CD8-positive, alpha-beta T cell (primary cell): ENCODE measurements at places on chromosomes 16 and 17.

GRCh38 chr16:55480228-55480655 is 1.2 kb downstream of the MMP2 start:
- no peak for DNase-seq

GRCh38 chr16:30114411-30114810 is 1.1 kb upstream of the GDPD3 start:
- DNase-seq = no peak

DNA sequence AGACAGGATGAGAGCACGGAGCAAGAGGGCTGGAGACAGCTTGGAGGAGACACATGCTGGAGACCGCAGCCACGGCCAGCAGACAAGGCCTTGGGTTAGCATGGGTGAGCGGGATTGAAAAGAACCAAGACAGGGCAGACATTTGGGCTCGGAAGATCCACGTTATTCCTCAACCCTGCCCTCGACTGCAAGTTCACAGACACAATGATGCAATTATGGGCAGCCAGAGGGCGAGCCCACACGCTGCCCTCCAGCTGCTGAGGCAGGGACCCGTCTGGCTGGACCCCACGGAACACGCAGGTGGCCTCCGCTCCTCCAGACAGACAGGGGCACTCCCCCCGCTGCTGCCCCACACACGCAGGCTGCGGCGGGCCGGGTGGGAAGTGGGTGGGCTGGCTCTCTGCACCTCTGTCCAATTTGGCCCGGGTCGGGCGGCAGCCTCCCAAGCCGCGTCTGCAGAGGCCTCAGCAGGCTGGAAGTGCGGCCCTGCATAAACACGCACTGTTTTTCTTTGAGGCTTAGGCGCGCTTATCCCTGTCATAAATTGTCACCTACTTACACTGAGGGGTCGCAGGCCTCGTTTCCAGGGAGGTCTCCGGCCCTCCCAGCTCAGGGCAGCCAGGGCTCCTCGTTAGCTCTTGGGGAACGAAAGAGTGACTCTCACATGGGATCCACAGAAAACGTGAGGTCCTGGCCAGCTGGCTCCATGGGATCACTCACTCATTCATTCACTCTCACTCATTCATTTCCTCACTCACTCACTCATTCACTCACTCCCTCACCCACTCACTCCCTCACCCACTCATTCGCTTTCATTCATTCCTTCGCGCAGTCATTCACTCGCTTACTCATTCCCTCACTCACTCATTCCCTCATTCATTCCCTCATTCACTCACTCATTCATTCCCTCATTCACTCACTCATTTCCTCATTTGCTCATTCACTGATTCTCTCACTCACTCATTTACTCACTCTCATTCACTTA is 303.9 kb downstream of the C16orf95 start:
- DNase-seq = no peak

DNA sequence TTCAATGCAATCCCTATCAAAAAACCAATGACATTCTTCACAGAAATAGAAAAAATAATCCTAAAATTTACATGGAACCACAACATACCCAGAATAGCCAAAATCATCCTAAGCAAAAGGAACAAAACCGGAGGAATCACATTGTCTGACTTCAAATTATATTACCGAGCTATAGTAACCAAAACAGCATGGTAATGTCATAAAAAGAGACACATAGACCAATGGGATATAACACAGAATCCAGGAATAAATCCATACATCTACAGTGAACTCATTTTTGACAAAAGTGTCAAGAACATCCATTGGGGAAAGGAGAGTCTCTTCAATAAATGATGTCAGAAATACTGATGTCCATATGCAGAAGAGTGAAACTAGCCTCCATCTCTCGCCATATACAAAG is 105.8 kb upstream of the CORO6 start:
- DNase-seq = no peak

- no peak for DNase-seq
These were observed 72.7 kb downstream of the GNAO1 start for GRCh38 chr16:56263711-56264608.

GRCh38 chr16:85917959-85918358 is 19.0 kb downstream of the IRF8 start:
- no peak for DNase-seq

GRCh38 chr16:67155295-67156142 is 4.2 kb downstream of the TRADD start:
- DNase-seq = peak; percentile 87

GRCh38 chr17:56300144-56300543 is 146.9 kb downstream of the ANKFN1 start:
- no peak for DNase-seq

DNA sequence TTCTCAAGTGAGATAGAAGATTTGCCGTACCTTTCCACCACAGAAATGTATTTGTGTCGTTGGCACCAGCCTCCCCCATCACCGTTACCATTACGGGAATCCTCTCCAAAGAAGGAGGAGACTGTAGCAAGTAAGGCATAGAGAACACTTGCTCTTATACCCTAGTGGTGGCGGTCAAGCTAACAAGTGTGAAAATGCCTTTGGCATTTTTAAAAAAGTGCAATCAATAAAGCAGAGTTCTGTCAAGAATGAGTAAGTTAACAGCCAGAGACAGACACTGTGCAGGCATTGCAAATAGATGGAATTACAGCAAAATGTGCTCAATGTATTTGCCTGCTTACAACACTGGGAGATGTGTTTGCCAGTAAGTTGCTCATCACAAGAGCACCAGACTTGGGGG is 7.7 kb downstream of the MSL1 start:
- DNase-seq = no peak

DNA sequence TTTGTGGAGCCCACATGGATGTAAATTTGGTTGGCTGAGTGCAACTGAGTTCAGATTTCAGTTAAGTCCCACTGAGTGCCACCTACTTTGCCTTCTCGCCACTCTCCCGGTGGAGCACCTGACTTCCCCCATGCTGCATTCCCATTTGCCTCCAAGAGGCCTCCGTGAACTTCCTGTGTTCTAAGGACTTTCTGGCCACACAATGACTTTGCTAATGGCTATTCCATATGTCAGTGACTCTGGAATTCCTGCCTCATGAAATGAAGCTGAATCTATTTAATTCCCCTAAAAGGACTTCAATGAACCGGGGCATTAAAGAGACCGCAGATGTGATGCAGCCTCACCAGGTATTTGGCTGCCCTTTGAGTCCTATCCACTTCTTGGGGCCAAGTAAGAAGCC is 29.9 kb downstream of the ABCC12 start:
- DNase-seq = no peak

DNA sequence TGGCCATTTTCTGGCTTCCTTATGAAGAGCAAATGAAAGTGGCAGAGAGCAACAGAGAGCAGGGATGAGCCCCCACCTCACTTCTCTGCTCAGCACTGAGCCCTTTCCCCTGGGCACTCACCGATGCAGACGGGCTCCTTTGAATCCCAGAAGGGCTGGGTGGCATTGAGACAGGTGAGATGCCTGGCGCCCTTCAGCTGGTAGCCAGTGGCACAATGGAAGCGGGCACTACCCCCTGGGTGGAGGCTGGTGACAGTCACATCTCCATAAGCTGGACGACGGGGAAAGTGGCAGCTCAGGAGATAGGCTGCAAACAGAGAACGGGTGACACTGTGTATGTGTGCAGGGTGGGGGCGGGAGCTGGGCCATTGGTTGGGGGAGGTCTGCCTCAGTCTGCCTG is 12.5 kb upstream of the PHF12 start:
- no peak for DNase-seq

DNA sequence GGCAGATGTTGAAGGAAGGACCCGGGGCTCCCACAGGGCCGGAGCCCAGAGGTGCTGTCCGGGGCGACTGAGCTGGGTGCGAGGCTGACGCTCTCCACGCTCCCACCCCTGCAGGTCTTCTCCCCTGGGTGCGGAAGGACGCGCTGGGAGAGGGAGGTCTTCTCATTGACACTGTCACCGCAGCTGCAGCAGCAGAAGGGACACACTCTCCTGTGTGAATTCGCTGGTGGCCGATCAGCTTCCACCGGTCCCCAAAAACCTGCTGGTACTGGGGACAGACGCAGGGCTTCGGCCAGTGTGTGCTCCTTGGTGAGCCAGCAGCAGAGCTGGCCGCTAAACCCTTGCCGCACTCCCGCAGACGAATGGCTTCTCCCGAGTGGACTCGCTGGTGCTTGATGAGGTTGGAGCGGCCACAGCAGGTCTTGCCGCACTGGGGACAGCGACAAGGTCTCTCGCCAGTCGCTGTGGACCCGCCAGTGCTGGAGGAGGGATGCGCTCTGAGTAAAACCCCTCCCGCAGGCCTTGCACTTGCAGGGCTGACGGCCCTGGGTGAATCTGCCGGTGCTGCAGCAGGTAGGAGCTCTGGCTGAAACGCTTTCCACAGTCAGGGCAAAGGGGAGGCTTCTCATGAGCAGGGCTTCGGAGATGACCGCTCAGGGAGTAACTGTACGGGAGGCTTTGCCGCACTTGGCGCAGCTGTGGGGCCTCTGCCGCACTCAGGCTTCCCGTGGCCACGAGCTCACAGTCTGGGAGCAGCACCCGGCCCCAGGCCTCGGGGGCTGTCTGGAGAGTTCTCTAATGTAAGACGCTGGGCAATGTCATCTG is 6.2 kb downstream of the ZNF843 start:
- no peak for DNase-seq

GRCh38 chr16:678858-679813 is 1.1 kb upstream of the STUB1 start:
- no peak for DNase-seq

DNA sequence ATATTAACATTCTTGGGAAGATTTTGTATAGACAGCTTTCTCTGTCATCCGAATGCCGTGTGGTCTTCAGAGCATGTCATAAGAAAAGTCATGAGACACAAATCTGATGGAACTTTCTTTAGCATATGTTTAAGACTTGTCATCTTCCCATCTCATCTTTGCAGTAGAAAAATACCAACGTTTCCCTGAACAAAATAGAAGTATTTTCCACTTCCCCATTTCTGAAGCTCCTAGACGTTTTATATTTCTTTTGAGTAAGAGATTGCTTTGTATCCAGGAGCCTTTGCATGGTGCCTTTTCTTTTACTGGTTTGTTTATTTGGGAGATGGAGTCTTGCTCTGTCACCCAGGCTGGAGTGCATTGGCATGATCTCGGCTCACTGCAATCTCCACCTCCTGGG is 235.1 kb downstream of the PRKCA start:
- DNase-seq = no peak

- no peak for DNase-seq
These were observed 72.9 kb downstream of the TIMM22 start for GRCh38 chr17:1069847-1070246.

DNA sequence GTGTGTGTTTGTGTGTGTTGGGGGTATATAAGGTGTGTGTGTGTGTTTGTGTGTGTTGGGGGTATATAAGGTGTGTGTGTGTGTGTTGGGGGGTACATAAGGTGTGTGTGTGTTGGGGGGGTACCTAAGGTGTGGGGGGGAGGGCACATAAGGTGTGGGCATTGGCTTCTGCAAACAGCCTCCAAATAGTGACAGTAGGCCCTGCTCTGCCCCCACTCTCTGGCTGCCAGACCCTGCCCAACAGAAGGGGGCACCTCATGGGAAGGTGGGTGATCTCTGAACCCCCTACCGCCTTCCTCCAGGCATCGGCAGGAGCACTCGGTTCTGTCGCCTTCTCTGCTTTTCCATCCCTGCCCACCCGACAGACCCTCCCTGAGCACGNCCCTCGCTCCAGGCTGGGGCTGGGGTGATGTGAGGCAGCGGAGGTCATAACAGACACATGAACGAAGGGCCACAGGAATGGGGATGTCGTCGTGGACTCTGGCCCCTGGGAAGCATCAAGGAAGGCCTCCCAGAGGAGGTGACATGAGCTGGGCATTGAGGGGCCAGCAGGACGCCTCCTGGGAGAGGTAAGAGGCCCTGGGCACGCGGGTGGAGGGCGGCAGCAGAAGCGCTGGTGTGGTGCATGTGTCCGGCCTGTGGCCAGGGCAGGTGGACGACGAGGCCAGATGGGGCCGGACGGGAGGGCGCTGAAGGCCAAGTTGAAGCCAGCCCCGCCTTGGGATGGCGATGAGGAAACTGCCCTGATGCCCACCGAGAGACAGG is 136.6 kb upstream of the RPH3AL start:
- peak; percentile 54 for DNase-seq

- DNase-seq = no peak
These were observed 32.8 kb downstream of the DNAH2 start for GRCh38 chr17:7750321-7750821.

- no peak for DNase-seq
These were observed 155.7 kb downstream of the SOCS1 start for GRCh38 chr16:11100239-11100750.

- no peak for DNase-seq
These were observed 31.0 kb upstream of the TRAP1 start for GRCh38 chr16:3748307-3748706.

- DNase-seq = no peak
These were observed 19.4 kb downstream of the DRC7 start for GRCh38 chr16:57714047-57714446.

GRCh38 chr17:48491527-48492273 is 39.1 kb downstream of the HOXB1 start:
- no peak for DNase-seq

GRCh38 chr16:85600078-85600477 is 13.0 kb upstream of the GSE1 start:
- no peak for DNase-seq

DNA sequence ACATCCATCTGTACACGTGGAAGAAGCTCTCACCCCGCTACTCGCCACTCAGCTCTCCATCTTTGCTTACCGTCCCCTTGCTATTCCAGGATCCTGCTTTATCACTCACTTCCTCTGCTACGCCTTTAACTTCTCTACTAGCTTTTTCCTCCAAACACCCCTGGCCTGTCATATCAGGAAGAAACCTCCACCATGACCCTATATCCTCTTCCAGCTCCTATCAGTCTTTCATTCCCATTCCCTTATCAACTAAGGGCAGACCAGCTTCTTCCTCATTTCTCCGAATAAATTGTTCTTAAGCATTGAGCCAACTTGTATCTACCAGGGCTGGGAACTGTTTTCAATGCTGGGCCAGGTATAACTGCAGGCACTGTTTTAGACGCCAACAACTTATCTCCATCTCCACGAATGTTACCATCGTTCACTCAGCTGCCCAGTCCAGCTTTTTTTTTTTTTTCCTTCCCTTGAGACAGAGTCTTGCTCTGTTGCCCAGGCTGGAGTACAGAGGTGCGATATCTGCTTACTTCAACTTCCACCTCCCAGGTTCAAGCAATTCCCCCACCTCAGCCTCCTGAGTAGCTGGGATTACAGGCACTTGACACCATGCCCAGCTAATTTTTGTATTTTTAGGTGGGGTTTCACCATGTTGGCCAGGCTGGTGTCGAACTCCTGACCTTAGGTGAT is 4.3 kb downstream of the IQCK start:
- DNase-seq = no peak

GRCh38 chr17:75093548-75094158 is 5.9 kb downstream of the SLC16A5 start:
- DNase-seq = no peak

GRCh38 chr17:78176548-78177025 is 8.2 kb downstream of the SYNGR2 start:
- DNase-seq = peak; percentile 66

GRCh38 chr17:43094129-43094835 is 30.9 kb downstream of the BRCA1 start:
- no peak for DNase-seq

GRCh38 chr17:48198950-48199541 is 91.5 kb downstream of the SNX11 start:
- DNase-seq = no peak

GRCh38 chr16:13238182-13238581 is 336.8 kb downstream of the SHISA9 start:
- DNase-seq = no peak

GRCh38 chr17:49755663-49756283 is 8.2 kb downstream of the FAM117A start:
- DNase-seq = no peak
